ENCODE measurements at places on chromosomes 6 and 20.
A peak's percentile ranks its signal among the peaks of the same experiment; 100 is the strongest.

DNA sequence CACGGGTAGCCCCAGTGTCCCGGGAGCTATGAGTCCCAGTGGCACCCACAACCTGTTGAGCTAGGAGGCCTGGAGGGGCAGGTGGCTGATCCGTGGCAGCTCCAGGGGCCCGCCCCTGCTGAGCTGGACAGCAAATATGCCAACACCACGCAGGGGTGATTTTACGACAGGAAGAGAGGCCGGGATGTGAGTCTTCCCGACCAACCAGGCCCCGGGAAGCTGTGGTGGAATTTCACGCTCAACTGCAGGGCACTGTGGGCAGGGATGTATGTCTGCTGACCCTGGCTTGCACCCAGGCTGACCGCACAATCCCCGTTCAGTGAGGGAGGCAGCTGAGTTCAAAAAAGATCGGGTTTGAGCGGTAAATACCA lies 183.9 kb downstream of the ERMARD start:
- DNase-seq = no peak

DNA sequence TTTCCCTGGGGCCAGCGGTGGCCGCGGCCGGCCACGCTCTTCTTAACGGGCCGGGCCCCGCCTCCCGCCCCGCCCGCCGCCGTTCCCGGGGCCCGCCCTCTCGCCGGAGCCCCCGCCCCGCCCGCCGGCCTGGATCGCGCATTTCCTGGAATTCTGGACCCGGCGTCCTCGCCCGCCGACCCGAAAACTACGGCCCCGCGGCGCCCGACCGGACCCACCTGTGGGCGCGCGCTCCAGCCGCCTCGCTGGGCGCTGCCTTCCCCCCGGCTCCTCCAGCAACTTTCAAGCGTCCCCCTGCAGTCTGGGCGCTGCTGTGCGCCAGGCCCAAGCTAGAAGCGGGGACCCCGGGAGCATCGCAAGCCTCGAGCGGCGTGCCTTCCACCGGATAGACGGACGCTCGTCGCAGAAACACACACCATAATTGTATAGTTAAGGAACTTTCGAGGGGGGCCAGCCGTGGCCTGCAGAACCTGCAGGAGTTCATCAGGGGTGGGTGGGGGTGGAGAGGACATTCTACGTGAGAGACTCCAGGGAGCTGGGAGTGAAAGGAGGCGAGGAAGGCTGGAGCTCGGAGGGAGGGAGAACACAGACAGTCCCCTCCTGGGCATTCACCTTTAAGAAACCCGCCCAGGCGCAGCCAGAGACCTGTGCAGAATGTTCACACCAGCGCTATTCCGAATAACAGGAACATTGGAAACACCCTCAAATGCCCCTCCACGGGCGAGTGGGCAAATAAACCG lies at the start of gene ADA:
Gene ADA, minus strand, starts transcription at position 16 of the 740 bp plus-strand sequence. CDS start 92 bp downstream, outside the sequence.
- DNase-seq = peak; percentile 88

DNA sequence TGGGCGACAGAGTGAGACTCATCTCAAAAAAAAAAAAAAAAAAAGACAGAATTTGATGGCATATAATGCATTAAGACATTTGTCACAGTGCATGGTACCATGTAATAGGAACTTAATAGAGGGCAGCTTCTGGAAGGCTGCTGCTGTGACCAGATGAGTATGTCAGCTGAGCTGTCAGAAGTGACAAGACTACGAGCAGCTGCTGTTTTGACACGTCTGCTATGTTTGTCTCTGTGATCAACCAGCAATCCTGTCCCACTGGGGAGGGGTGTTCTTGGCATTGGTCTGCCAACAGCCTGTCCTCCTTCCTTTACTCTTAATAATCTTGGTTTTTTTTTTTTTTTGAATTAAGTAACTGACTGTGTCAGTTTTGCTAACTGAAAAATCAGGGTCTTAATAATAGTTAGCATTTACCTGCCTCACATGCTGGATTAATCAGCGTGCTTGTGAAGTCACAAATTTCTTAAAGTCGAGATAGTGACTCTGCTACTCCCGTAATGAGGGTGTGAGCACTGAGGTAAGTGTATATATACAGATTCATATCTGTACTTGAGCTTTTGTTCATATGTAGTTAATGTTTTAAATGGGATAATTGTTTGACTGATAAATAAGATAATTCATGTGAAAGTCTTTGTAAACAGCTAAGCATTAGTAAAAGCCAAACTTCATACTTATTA lies 152.4 kb downstream of the BMP2 start:
- no peak for DNase-seq

DNA sequence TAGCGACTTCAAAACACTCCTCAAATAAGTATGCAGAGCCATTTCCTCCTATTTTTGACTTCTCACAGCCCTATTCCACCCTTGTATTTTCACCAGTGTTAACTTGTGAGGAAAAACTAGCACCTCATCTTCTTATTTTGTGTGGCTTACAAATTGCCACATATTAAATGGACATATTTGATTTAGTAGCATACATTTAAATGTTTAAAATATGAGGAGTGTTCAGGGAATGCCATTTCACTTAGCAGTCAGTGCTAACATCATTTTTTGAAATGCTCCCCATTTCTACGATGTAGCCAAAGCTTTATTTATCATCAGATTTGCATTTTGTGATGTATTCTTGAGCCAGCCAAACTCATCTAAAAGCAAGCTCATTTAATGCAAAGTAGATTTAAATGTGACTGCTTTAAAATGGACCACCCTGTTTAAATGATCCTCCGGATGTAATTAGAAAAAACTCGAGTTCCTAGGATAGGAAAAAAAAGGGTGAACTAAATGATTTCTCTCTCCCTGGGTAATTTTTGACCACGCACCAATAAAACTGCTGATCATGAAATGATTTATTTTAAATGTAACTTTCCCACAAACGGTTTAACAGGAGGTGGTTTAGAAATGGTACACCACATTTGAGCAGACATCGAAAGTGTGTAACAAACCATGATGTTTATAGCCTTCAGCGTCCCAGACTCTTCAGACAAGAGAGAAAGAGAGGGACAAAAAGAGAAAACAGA lies 172.6 kb downstream of the CD83 start:
- DNase-seq = no peak

DNA sequence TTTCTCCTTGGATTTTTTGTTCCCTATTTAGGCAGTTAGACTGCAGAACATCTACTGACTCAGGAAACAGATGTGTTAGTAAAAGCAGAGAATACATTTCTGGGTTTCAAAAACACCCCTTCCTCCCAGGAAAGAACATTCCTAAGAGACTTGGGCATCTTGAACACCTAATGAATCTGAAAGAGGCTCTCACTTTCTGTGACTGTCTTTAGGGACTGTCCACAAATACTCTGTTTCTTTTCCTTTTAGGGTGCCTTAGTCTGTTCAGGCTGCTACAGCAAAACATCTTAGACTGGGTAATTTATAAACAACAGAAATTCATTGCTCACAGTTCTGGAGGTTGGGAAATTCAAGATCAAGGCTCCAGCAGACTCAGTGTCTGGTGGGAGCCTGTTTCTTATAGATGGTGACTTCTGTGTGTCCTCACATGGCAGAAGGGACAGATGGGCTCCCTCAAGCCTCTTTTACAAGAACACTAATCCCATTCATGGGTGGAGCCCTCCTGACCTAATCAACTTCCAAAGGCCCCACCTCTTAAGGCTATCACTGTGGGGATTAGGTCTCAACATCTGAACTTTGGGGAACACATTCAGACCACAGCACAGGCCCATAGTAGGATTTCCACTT lies 19.4 kb upstream of the CCN5 start:
- DNase-seq = no peak

DNA sequence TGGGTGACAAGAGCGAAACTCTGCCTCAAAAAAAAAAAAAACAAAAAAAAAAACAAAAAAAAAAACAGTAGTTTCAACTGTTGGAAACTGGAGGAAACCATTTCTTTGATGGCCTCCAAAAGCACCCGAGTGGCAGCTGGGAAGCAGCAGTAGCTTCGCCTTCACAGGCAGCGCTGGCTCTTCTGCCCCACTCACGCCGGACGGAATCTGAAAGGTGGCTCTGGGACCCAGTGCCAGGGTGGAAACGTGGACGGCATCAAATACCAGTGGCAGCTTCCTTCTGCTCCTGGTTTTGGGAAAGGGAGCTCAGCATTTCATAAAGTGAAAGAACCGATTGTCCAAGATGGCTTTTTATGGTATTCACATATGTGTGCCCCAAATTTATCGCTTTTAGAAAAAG lies 159.4 kb downstream of the SMOC2 start:
- DNase-seq = no peak

Measured in AG08396 (cell line).